Daoy (cell line): ENCODE measurements at places on chromosomes 1 and 21.

DNA sequence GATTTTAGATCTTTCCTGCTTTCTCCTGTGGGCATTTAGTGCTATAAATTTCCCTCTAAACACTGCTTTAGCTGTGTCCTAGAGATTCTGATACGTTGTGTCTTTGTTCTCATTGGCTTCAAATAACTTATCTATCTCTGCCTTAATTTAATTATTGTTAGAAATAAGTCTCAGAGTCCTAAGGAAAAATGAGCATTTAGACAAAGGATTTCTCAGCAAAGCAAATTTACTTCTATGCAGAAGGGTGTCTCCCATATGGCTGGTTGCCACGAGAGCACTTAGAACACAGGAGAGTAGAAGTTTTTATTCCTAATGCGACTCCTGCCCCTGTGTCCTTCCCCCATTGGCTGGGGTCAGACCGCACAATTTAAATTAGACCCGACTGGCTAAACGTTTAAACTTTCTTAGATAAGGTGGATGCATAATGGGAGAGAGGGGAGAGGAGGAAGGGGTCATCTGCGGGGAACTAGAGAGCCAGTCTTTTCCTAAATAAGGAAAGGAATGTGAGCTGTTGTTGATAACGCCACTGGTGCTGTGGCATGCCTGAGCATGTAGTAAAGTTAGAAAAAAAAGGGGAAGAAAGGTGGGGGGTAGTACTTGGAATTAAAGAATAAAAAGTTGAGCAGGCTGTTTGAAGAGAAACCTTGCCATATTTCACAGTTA, 170.2 kb downstream of the DYRK1A start:
- no peak for DNase-seq

DNA sequence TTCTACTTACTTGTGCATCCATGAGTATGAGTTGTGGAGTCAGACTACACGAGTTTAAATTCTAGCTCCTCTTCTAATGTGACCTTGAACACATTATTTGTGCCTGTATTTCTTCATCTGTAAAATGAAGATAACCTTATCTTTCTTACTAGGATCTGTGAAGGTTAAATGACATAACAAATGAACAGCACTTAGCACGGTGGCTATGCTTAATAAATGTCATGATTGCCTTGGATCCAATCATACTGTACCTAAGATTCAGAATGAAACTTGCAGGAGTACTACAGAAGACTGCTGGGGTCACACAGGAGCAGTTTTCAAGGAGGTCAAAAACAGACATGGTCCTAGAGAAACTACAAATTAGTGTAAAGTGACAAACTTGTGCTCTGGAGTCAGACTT, 22.2 kb upstream of the ALG14 start:
- no peak for DNase-seq

DNA sequence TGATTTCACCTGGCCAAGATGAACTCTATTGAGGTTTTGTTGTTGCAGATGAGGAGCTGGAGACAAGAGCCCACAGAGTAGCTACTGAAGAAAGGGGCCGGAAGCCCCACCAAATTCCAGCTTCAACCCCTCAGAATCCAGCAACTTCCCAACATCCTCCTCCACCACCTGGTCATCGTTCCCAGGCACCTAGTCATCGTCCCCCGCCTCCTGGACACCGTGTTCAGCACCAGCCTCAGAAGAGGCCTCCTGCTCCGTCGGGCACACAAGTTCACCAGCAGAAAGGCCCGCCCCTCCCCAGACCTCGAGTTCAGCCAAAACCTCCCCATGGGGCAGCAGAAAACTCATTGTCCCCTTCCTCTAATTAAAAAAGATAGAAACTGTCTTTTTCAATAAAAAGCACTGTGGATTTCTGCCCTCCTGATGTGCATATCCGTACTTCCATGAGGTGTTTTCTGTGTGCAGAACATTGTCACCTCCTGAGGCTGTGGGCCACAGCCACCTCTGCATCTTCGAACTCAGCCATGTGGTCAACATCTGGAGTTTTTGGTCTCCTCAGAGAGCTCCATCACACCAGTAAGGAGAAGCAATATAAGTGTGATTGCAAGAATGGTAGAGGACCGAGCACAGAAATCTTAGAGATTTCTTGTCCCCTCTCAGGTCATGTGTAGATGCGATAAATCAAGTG, 14.3 kb downstream of the CD2 start:
- no peak for DNase-seq

DNA sequence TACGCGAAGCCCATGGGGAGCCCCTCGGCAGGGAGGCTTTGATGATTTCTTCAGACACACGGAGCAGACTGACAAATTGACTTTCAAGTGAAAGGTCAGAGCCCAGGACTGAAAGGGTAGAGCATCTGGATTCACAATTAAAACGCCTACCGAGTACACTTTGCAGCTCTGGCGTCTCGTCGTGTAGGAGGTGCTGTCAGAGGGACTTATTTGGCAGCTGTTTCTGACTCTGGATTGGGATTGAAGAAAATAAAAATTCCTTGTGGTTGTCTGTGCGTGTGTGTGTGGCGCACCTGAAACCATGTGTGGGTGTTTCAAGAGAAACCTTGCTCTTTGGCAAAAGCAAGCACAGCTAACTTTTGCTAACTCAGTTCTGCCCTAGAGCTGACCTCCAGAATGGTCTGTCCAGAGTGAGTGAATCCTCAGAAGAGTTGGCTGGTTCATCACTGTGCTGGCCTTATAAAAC, 348.7 kb downstream of the HLX start:
- no peak for DNase-seq

GRCh38 chr1:77540501-77541161, 141.8 kb downstream of the ZZZ3 start:
- DNase-seq, result peak; percentile 94

GRCh38 chr1:160542303-160542945, 19.4 kb upstream of the SLAMF6 start:
- no peak for DNase-seq

DNA sequence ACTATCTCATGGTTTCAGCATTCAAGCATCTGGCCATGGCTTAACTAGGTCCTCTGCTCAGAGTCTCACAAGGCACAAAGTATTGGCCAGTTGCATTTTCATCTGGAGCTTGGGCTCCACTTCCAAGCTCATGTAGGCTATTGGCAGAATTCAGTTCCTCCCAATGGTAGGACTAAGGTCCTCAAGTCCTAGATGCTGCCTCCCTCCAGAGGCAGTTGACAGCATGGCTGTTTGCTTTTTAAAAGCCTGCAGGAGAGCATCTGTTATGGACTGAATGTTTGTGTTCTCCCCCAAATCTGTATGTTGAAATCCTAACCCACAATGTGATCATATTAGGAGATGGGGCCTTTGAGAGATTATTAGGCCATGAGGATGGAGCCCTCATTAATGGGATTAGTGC, 38.0 kb upstream of the HLX start:
- DNase-seq, result no peak

- no peak for DNase-seq
Measured at GRCh38 chr1:220747437-220748088, 559 bp upstream of the MTARC2 start.

DNA sequence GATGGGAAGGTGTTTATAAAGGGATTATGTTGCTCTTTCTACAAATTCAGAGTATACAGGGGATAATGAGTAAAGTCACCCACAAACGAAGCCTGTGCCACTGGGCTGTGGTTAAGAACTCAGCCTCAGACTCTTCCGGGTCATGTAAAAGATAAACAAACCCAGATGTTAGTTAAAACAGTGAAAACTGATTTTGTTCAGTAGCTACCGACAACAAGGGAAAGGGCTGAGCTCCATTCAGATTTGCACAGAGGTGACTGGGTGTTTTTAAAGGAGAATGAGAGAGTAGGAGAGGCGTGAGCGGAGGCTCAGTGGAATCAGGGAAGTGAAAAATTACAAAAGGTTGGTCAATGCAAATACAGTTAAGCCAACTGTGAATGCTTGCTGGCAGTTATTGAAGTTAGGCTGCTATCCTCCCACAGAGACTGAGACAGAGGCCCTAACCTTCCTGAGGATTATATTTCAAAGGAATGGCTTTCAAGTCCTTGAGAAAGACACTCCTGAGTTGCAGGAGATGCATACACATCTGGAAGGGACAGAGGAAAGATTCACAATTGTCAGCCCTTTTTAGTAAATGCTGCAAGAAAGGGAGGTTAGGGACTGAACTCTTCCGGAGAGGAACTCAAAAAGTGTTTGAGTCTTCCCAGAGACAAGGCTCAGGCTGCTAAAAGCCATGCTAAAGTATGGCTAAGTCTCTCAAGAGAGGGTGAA, 29.9 kb upstream of the SAMD13 start:
- peak; percentile 34 for DNase-seq

DNA sequence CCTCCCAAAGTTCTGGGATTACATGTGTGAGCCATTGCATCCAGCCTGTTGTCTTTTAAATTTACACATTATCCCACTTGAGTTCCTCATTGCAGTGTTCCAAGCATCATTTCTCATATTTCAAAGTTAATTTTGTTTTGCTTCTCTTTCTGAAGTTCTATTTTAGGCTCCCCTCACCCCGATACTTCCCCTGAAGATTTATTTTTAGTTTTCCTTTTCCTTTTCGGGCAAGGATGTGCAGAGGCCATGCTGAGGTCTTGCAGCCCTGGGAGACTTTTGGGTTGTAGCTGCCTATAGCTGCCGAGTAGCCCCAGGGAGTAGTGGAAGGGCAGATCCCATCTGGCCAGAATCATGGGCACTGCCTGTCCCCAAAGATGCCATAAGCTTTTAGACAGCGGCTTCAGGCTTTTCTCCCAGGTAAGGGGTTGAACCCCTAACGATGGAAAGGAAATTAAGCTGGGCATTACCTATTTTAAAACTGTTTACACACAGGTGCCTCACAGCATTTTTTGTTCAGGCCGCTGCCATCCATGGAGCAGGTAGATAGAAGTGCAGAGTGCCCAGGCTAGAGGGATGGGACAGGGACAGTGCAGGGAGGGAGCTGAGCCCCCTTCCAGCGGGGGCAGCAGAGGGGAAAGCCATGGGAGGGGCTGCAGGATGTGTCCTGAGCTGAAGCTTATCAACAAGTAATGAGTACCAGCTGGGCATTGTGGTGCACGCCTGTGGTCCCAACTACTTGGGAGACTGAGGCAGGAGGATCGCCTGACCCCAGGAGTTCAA, 15.9 kb downstream of the PSEN2 start:
- no peak for DNase-seq

DNA sequence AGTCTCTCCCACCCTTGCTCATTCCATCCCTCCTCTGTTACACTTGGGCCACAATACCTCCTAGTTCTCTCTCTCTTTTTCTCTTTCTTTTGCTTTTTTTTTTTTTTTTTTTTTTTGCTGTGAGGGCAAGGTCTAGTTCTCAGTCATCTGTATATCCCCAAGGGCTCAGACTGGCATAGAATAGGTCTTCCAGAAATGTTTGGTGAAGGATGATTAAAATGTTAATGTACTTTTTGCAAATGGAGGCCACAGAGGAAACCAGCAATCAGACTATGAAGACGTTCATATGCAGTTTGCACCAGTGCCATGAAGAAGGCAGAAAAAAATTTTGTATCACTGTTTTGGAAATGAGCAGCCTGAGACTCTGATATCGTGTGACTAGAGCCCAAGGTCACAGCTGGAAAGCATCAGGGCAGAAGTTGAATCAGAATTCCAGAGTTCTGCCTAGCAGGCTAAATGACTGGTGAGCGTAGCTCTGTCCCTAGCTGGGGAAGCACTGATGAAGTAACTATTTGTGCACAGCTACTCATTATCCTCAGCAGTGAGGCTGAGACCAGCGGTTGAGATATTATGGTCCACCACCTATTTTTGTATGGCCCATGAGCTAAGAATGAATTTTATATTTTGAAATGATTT, 186.5 kb downstream of the TGFBR3 start:
- DNase-seq, result no peak

DNA sequence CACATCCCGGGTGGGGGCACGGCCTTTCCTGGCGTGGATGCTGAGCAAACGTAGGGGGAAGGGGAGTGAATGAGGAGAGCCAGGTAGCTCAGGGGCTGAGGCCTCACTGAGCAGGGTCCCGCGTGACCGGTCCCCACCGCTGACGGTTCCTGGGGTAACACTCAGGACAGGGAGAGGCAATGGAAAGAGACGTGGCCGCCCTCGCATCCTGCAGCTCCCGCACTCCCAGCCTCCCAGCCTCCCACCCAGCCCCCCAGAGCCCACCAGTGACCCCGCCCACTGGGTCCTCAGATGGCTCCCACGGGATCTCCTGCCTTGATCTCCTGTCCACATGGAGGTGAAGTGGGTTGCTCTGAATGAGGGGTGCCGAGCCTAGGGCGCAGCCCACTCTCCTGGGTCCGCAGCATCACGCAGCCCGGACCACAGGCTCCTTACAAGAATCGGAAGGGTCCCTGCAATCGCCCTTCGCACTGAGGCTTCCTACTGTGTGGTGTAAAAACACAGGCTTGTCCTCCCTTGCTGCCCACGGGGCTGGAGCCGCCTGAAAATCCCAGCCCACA, 2.4 kb downstream of the TSPEAR start:
- no peak for DNase-seq

GRCh38 chr1:55646181-55646580, 431.0 kb upstream of the USP24 start:
- DNase-seq, result no peak

- DNase-seq, result no peak
Measured at GRCh38 chr1:34842952-34843371, 16.6 kb downstream of the SMIM12 start.

- DNase-seq, result peak; percentile 33
Measured at GRCh38 chr1:222043444-222044292, 301.8 kb upstream of the DUSP10 start.

GRCh38 chr21:44785620-44786335, 15.8 kb downstream of the UBE2G2 start:
- peak; percentile 42 for DNase-seq

- DNase-seq, result no peak
Measured at GRCh38 chr1:207115269-207115668, 11.2 kb downstream of the C4BPA start.

DNA sequence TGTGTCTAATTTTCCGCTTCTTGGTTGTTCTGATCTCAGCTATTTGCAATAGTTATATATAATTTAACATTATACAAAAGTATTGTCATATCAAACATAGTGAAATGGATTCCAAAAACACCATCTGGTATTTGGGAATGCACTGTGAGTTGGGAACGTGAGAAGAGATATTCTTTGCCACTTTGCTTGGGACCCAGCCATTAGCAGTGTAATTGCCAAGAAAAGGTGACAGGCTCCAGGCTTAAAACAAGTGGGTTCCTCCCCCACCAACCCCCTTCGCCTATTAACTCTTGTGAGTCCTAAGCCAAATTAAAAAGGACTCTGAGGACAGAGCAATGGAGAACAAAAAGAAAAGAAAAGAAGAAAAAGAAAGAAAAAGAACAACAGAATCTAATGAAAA, 186.7 kb upstream of the NFIA start:
- no peak for DNase-seq

DNA sequence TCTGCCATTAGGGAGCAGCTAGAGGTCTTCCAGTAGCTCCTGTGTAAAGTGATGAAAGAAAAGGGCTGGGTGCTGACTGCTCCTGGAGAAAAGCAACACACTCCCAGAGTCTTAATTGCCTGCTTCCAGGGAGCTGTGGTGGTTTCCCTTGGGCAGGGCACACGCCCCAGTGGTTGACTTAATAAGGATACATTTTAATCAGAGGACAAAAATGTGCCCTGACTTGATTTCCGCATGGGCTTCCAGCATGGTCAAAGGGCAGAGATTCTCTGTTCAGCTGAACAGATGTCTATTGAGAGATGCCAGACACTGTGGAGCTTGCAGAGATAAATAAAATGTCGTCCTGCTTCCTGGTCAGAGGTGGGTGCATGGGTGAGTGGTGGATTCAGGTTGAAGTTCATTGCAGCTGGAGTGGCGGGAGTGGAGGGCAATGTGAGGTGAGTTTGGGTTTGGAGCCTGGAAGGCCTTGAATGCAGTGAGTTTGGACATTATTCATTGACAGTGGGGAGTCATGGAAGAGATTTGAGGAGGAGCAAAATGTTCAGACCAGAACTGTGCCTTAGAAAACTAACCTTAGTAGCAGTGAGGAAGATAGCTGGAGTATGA, 16.0 kb downstream of the QSOX1 start:
- DNase-seq, result no peak

GRCh38 chr1:158020259-158020885, 26.9 kb downstream of the KIRREL1 start:
- DNase-seq, result no peak
